ENCODE measurements at places on chromosomes 1 and 21.

DNA sequence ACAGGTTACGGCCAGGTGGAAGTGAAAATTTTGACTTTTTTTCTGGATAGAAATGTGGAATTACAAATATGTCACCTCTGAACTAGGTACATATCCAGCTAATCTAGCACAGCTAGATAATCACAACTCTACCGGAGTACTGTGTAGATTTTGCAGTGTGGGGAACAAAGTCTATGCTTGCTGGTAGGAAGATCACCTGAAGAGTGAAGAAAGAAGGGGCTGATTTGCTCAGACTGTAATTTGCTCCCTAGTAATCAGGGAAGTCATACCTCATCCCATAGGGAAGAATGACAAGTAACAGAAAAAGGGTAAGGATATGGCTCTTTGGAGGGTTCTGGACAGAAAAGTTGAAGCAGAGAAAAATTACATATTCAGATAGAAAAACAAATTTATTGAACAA lies 319.6 kb upstream of the TMPRSS15 start:
- DNase-seq = no peak

GRCh38 chr1:237972186-237972585 lies 81.5 kb upstream of the ZP4 start:
- no peak for DNase-seq

GRCh38 chr21:34282223-34282622 lies 81.6 kb upstream of the KCNE2 start:
- DNase-seq = no peak

DNA sequence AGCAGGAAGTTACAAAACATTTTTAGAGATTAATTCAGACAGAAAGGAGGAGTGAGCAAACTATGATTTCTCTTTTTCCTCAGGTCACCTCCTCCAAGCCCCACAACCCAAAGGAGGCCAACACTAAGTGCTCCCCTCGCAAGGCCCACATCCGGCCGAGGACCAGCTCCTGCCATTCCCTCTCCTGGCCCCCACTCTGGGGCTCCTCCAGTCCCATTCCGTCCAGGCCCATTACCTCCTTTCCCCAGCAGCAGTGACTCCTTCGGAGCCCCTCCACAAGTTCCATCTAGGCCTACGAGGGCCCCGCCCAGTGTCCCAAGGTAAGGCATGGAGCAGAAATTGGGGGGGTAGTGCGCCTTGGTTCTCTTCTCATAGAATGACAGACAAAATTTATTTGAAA lies 32.0 kb upstream of the C1orf105 start:
- no peak for DNase-seq

DNA sequence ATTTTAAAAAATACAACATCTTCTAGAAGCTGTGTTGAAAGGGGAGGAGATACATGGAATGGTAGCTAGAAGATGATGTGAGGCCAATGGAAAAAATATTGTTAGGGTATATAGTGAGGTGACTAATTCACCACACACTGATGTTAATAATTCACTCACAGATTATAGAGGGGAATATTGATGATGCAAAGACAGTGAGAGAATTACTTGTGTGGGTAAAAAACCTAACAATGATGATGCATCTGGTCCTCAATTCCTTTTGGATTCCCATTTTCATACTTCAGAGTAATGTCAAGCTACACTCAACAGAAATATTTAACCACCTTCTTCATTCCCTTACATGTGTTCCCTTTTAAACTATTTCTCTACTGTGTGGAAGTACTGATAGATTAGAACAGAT lies 169.5 kb upstream of the DPYD start:
- DNase-seq = no peak
